ENCODE measurements at places on chromosomes 2 and 18.

DNA sequence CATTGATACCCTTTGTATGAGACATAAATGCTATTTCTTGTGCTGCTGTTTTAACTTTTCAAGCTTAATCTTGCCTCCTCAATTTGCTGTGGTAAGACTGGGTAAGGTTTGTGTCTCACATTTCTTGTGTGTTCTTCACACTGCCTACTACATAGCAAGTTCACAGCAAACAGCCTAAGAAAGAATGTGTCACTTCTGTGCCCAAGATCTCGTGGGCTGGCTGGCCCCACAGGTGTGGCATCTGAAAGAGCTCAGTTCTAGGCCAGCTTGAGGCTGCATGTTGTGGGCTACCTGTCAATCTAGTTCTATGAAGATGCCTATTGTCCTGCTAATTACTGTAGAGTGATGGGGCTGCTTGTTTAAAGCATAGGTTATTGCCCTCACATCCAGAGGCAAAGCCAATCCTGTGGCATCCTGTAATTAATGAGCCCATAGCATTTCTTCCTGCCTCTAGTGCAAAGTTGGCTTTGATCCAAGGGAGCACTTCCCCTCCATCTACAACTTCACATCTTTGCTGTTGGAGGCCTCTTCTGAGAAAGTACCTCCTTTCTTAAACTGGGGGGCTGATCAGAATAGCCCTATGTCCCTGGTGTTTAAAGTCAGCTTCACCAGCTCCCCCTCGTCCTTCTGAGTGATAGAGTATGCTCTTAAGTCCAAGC is 40.9 kb upstream of the ASPRV1 start:
- DNase-seq: no peak

DNA sequence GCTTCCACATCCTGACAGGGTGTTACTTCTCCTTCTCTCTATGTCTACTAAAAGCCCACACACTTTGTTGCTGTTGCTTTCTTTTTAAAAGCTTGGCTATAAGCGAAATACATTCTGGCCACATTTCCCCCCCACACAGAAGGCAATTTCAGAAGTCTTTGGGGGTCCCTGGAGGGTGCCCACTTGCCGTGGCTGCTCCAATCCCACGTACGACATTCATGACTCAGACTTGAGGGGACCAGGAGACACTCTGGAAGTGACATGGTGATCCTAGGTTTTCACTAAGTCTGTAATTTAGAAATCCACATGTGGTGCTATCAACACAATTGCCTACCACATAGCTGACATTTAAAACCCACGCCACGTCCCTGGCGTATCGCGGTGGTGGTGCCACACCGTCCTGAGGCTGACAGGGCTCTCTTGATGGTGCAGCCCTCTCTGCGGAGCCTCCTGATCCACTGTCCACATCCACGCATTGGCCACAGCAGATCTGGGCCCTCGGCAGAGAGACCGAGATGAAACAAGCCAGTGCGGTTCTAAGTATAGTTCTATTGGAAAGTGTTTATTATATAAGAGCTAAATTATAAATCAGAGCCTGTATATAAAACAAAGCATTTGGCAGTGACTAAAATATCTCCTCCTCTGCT is 42.4 kb downstream of the CYP27C1 start:
- no peak for DNase-seq

DNA sequence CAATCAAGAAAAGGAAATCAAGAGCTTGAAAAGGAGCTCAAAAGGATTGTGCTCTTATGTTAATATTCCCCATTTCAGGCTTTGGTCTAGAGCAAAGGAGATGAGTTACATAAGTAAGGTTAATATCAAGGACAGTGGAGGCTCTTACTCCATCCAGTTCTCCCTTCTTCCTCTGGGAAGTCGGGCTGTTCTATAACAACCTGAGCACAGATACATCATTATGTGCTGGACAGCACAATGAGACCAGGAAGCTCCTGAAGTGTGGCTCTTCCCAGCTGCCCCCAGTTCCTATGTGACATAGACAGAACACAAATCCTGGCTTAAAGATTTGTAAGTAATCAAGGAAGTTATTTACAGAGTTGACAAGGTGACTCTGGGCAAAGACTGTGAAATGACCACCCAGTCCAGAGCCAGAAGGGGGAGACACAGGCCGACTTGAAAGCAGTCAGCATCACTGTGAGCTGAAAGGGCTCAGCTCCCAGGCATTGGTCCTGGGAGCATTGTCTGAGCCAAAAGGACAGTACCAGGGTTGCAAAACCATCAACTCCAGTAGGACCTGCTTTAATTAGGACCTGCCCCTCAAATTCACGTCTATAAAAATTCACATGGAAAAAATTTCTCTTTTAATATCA is 917.6 kb upstream of the ACVR2A start:
- no peak for DNase-seq

- no peak for DNase-seq
These were observed 212.4 kb upstream of the STK17B start for GRCh38 chr2:196383799-196384198.

- no peak for DNase-seq
These were observed 145.2 kb downstream of the EPHA4 start for GRCh38 chr2:221426929-221427328.

DNA sequence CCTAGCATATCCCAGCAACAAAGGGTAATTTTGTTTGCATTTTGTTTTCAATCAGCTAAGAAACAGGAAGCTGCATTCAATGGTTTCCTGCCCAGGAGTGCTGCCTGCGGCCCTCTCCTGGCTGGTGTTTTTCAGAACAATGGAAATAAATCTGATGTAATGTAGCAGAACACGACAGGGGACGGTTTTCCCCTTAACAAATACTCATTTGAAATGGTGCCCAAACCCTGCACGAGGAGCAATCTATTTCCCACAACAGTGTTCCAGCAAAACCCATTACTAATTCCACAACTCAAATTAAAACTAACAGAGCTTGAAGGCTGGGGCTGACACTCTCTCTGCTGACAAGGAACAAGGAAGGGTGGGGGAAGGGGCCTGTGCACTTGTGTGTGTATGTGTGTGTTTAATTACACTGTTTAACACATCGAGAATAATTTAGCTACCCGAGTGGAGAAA is 8.7 kb downstream of the CAPN13 start:
- no peak for DNase-seq

DNA sequence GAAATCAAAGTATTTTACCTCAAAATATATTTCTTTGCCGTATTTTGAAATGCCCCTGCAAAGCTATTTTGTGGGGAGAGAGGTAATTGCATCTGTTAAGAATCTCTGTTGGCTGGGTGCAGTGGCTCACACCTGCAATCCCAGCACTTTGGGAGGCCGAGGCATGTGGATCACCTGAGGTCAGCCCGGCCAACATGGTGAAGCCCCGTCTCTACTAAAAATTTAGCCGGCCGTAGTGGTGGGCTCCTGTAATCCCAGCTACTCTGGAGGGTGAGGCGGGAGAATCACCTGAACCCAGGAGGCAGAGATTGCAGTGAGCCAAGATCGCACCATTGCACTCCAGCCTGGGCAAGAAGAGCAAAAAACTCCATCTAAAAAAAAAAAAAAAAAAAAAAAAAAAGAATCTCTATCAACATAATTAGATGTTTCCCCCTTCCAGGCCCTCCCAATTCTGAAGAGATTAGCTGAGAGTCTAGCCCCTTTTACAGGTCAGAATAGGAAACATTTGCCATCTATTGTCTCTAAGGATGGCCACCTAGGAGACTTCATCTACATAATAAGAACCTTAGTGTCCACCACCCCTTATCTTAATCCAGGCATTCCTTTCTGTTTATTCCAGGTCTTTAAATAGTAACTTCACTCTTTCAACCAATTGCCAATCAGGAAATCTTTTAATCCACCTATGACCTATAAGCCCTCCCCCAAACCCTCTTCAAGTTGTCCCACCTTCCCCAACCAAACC is 3.5 kb upstream of the TRAPPC8 start:
- DNase-seq: no peak

DNA sequence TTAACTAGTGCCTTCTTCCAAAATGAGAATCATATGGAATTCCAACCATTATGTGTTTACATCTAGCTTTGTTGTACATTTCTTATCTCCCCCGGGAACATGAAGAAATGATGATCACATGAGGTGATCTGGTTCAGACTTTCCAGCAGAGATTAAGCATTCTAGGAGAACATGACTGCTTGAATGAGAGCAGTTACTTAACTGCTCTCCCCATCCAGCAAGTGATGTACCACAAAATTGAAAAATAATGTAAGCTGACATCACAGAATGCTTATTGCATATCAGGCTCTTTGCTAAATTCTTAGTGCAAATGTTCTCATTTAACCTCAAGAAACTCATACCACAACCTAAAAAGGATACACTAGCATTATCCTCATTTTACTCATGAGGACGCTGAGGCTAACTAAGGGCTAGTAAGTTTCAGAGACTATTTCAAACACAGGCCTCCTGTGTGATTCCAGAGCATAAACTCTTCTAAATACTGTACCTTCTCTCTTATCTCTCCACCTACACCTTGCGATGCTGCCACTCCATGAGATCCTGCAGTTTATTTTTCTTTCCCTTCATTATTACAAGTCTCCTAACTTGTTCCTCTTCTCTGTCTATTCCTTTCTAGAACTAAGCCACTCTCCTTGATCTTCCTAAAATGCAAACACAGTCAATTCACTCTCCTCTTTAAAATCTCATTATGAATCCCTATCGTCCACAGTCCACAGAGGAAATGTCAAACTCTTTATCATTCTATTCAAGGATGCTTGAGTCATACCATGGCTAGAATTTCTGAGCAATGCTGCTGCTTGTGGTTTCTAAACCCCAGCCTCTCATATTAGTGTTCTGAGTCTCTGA is 1224.8 kb upstream of the ZEB2 start:
- DNase-seq: no peak

DNA sequence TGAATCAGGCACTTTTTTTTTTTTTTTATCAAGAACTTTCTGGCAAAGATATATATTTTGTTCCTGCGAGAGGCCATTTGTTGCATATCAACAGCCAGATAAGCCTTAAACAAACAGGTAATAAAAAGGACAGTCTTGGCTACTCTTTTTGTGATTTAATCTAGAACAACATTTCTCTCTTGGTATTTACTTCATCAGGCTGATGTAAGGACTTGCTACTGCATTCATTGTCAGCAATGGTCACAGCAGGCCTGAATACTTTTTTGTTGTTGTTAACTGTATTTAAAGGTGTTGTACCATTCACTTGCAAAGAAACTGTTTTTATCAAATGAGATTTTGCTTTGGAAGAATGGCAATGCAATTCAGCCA is 683.8 kb downstream of the IRS1 start:
- DNase-seq: no peak

DNA sequence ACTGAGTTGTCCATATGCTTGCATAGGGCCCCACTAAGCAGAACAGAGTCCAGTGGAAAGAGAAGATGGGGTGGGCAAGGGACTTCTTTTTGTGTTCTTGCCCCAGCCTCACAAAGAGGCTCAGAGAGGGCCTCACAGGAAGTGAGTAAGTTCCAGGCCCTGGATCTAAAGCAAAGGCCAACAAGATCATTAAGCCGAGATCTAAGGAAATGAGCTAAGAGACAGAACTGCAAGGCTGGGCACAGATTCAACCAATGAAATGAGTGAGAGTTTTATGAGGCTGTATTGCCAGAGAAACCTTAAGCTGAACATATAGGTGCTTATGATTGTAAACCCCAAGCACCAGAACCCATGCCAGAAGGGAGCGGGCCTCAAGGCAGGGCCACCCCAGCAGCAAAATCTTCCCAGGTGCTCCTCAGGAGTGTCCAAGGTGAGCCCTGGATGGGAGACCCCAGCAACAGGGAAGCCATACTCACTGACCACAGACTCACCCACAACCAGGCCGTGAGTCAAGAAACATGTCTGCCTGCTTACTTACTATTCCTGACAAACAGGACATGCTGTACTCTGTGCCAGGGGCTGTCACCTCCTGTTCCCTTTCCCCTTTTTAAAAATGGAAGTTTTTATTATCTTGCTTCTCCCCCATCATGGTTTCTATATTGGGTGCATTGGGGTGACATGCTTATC is 40.2 kb downstream of the SLC14A1 start:
- no peak for DNase-seq

- DNase-seq: no peak
These were observed 280.4 kb downstream of the HRH4 start for GRCh38 chr18:24740829-24741228.

DNA sequence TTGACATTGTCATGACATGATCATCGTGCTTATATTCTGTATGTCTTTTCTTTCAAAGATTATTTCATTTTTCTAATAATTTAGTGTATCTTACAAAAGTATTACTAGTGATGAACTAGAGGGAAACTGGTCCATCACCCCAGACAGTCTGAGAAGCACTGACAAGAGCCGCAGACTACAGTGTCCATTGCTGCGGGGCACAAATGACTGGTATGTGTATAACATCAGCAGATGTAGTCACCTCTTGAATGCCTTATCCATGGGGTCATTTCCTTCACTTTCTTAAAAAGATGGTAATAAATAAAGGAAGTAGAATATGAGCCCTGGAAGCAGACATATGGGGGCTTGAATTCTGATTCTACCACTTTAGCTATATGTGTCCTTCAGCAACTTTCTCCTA is 29.6 kb downstream of the NEMP2 start:
- no peak for DNase-seq

DNA sequence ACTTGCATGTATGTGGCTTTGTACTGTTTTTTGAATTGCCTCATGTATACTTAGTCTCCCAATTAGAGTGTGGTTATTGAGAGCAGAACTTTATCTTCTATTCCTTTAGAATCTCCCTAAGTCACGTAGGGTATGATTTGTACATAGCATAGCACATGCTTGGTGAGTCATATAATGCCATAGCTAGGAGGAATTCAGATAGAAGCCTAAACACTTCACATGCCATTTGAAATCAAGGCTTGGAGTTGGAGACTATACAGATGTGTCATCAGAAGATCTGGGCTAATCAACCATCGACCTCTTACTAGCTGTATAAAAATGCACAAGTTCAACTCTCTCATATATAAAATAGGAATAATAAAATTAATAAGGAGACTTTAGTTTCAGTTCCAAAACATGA is 222.6 kb upstream of the ST6GAL2 start:
- DNase-seq: no peak

- no peak for DNase-seq
These were observed 76.7 kb downstream of the MERTK start for GRCh38 chr2:111975053-111975552.

- DNase-seq: no peak
These were observed 321.7 kb upstream of the REV1 start for GRCh38 chr2:99811544-99811943.

GRCh38 chr2:190603374-190603773 is 45.5 kb upstream of the NAB1 start:
- no peak for DNase-seq

- DNase-seq: no peak
These were observed 4.3 kb downstream of the SMYD5 start for GRCh38 chr2:73218298-73218697.

DNA sequence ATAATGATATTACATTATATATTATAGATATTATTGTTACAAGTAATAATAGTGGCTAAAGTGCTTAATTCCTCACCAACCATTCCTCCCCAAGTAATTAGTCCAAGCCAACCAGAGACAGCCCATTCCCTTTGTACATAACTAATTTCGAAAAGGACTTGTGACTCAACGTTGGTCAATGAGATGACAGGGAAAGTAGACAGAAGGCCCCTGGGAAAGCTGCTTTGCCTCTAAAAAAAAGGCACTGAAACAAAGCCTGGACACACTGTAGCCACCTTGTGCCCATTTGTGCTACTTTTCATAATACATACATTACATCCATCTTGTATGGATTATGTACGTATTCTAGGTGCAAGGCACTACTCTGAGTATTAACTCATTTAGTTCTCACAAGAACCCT is 28.8 kb downstream of the COLEC12 start:
- no peak for DNase-seq
